Lung (tissue), 17 donors: ENCODE measurements at places on chromosomes 13 and 19.

GRCh38 chr13:52695856-52696255, 43.2 kb downstream of the SUGT1 start:
- DNase-seq, result no peak

DNA sequence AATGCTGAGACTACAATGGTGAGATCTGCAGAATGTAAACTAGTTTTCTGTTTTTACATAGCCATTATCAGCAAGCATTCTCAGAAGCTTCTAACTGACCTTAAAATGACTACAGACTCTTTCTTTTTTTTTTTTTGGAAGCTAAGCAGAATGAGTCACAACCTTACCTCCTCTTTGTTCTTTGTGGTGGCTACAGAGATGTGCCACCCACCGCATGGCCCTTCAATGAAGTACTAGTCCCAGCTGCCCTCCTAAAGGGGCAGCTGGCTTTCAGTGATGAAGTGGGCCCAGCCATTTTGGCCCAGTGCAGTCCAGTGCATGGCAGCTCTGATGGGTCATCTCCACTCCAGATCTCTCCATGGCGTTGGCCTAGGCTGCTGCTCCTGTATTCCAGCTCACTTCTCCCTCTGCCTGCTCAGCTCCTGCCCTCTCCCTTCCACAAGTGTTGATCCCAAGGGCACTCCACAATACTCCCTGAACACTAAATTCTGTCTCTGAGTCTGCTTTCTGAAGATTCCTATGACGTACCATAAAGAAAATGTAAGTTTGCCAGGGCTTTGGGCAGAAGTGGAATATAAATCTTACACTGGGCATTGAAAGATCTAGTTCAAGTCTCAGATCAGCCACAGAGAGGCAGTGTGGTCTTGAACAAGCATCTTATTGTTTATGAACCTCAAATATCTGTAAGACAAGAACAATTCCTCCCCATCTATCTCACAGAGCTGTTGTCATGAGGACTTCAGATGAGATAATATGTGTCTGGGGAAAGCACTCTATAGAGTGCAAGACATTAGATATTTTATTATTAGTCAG, 85.6 kb downstream of the RXFP2 start:
- DNase-seq, result peak; percentile 20

DNA sequence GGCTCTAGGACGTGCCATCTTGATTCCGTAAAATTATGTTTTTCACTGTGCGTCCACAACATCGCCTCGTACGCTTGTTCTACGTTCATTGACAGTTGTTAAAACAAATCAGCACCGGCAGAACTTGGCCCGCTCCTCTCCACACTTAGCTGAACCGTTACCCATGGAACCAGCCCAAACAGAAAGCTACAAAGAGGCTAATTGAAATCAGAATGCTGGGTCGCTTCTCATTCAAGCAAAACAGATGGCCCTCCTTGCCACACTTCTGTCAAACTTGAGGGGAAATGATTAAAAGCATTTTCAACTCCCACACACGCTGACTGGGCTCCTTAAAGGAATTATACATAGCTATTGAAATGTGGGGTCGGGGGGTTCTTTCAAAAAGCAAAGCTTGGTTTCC, 71.6 kb downstream of the TM9SF2 start:
- DNase-seq, result no peak

DNA sequence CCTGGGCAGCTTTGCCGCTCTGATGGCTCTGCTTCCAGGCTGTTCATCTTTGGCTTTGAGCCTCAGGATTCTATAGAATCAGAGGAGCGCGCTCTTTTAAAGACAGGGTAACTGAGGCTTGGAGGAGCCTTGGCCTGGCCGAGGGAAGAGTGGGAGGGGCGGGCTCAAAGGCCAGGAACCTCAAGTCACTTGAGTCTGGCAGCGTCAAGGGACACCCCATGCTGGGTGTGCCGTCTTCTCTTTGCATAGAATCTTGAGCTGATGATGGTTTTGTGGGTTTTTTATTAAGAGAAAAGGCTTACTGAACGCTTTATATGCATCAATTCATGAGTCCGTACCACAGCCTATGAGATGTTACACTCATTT, 1.1 kb downstream of the PGLS start:
- DNase-seq, result no peak

- no peak for DNase-seq
Observed at GRCh38 chr13:95234242-95234641, 67.0 kb downstream of the ABCC4 start.

GRCh38 chr13:59545007-59545406, 618.7 kb downstream of the DIAPH3 start:
- no peak for DNase-seq

GRCh38 chr13:20960663-20961309, 58.2 kb upstream of the XPO4 start:
- DNase-seq, result no peak

GRCh38 chr19:49057636-49058234, at the start of gene CGB7:
Gene CGB7 (minus strand): TSS chr19:49057749. CDS start chr19:49055375, 2,374 bp downstream.
- DNase-seq, result peak; percentile 58

- DNase-seq, result peak; percentile 89
Observed at GRCh38 chr19:8252922-8253589, 43.9 kb downstream of the CERS4 start.

- peak; percentile 88 for DNase-seq
Observed at GRCh38 chr19:13764101-13764807, at the start of gene MRI1. Gene MRI1 (plus strand): TSS chr19:13764522. CDS start chr19:13764589, 67 bp downstream.

GRCh38 chr13:73367886-73368285, 309.1 kb downstream of the KLF5 start:
- no peak for DNase-seq

DNA sequence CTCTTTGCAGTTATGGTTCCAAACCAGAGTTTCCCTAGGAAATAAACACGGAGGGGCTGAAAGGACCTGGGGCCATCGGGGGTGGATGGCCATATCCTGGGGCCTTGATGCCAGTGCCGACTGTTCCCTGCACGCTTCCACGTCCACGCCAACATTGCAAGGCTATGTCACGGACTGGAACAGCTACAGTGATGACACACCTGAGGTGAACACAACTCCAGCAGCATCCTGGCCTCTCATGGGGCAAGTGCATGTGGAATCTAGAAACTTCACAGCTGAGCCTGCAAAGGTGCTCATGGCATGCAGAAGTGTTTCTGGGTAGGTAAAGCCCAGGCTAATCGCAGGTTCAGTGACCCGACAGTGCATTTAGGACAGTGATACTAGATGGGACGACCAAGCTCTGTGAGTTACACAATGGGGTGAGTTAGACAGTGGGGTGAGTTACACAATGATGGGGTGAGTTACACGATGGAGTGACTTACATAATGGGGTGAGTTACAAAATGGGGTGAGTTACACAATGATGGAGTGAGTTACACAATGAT, 52.0 kb upstream of the GAS6 start:
- DNase-seq, result no peak

DNA sequence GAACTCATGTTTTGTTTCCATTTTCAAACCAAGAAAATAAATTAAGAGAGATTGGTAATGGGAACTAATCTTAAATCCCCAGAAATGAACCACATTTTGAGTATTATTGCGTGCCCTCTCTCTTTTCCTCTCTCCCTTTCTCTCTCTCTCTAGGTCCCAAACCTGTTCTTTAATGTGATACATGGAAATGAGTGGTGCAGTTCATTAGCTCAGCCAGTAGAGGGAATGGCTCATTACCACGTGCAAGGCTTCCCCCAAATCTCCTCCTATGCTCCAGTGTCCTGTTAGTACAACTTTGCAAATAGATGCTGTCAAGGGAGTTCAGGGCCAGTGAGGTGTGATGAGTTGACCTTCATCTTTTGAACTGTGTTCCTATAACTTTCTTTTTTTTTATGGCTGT, 178.4 kb downstream of the FGF9 start:
- no peak for DNase-seq

DNA sequence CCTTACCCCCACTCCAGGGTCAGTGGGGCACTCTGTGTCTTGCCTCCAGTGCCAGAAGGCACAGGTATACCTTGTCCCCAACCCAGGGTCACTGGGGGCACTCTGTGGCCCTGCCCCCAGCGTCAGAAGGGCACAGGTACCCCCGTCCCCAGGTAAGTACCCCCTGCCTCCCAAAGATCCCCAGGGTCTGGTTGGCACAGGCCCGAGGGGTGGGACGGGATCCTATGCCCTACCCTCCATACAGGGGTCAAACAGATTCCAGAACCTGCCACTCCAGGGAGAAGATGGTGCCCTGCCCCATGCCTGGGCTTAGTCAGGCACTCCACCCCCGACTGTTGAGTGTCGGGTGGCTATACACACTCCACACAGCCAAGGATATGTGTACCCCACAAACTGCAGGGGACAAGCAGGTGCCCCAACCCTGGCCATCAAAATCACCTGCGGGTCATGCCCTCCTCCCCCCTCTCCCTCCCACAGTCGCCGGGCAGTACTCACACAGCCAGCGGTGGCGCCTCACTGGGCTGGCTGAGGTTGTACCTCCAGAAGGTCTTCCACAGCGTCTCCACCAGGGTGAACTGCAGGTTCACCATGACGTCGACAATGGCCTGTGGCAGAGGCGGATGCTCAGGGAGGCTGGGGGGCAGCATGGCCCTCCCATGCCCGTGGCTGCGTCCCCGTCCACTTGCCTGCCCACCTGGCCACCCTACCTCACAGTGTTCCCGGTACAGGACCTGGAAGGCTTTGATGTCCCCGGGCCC, 13.8 kb downstream of the DCAF15 start:
- no peak for DNase-seq

- peak; percentile 25 for DNase-seq
Observed at GRCh38 chr19:1513499-1514294, 878 bp upstream of the ADAMTSL5 start.

- peak; percentile 95 for DNase-seq
Observed at GRCh38 chr19:40714441-40715299, 2.0 kb downstream of the COQ8B start.

DNA sequence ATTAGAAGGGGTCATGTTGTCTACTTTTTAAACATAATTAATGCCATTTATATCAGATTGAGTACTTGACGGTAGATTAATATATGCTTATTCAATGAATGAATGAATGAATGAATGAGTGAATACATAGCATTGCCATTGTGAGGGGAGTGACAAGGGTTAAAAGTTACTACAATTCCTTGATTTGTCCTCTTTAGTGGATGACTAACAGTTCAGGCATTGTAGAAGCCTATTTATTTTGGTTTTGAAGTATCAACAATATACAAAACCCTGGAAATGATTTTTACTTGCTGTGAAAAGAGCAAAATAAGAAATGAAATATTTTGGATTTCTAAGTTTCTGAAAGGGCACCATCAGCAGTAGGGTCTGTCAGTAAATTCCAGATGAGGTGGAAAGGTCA, 122.7 kb downstream of the CYSLTR2 start:
- no peak for DNase-seq

DNA sequence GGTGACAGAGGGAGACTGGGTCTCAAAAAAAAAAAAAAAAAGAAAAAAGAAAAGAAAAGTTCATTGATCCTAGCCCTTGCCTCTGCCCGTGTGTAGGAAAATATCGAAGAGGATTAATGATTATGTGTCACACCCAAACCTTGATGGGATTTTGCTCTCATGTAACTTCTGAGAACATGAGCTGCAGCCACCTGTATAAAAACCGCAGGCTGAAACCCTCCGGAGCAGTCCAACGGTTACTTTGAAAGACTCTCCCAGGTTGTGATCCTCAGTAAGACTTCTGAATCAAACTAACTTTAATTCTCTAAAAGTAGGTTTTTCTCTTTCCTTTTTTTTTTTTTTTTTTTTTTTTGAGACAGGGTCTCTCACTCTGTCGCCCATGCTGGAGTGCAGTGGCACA, 4.3 kb upstream of the PSMC4 start:
- no peak for DNase-seq

- DNase-seq, result no peak
Observed at GRCh38 chr13:99151516-99151915, 49.1 kb upstream of the UBAC2 start.

GRCh38 chr13:40665126-40666044, 1.1 kb downstream of the FOXO1 start:
- peak; percentile 43 for DNase-seq

GRCh38 chr19:49676784-49677230, 264 bp upstream of the PRMT1 start:
- peak; percentile 100 for DNase-seq

DNA sequence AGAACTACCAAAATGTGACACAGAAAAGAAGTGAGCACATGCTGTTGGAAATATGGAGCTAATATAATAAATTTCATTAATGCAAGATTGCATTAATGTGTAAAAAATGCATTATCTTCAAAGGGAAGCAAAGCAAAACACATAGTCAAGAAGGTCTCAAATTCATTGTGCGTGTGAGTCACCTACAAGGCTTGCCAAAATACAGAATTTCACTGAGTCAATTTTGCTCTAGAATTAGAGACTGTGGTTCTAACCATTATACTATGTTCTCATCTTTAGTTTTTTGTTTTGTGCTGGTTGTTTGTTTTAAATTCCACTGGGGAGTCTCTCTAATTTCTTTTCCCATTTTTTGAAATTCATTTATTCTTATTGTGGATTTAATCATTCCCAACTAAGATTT, 149.8 kb upstream of the SLITRK1 start:
- no peak for DNase-seq

GRCh38 chr13:109846185-109846584, 59.8 kb upstream of the IRS2 start:
- no peak for DNase-seq

- no peak for DNase-seq
Observed at GRCh38 chr13:86051134-86052103, 252.2 kb upstream of the SLITRK6 start.

GRCh38 chr13:50682966-50683365, 160.5 kb downstream of the DLEU7 start:
- no peak for DNase-seq

- no peak for DNase-seq
Observed at GRCh38 chr13:113955691-113956090, 18.2 kb downstream of the C13orf46 start.

- DNase-seq, result no peak
Observed at GRCh38 chr19:5683177-5683886, 2.5 kb downstream of the HSD11B1L start.

DNA sequence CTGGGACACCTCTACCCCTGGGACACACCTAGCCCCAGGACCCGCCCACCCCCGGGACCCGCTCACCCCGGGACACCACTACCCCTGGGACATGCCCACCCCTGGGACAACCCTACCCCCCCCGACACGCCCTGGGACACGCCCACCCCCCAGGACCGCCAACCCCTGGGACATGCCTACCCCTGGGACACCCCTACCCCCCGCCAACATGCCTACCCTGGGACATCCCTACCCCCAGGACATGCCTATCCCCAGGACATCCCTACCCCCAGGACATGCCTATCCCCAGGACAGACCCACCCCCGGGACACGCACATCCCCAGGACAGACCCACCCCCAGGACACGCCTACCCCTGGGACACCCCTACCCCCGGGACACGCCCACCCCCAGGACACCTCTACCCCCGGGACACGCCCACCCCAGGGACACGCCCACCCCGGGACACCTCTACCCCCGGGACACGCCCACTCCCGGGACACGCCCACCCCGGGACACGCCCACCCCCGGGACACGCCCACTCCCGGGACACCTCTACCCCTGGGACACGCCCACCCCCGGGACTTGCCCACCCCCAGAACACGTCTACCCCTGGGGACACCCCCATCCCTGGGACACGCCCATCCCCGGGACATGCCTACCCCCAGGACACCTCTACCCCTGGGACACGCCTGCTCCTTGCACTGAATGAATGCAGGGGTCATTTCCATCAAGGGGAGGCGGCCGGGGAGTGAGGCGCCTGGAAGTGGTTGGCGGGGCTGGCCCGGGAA, 32.3 kb downstream of the ADPRHL1 start:
- DNase-seq, result no peak

GRCh38 chr13:99290894-99291293, 16.3 kb downstream of the GPR183 start:
- DNase-seq, result no peak
